Posterior cingulate gyrus (tissue), 11 donors: ENCODE measurements at places on chromosomes 4 and X.

- DNase-seq, result no peak
Observed at GRCh38 chrX:85243155-85243554, 424 bp downstream of the SATL1 start.

DNA sequence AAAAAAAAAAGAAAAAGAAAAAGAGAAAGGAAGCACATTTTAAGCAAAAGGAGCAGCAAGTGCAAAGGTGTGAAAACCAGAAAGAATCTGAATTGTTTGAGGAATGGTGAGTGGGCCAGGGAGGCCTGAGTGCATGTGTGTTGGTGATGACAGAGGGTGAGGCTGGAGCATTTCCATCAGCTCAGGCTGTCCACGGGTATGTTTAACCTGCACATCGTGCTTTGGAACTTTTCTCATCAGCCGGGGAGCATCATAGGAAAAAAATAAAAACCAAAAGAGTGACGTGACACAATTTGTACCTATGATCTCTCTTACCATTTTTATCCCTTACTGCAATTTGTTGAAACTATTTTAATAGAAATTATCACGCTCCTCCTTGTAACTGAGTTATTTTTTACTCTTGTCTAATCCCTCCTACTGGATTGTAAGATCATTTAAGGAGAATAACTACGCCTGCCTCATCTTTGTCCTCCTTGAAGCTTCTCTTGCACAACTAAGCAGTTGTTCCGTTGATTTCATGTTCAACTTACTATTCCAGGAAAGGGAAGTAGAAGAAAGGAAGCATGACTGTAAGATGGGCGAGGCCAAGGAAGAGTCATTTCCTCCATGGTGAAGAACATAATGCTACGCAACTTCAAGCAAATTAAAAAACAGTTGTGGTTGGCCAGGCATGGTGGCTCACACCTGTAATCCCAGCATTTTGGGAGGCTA is 7.0 kb downstream of the PALLD start:
- no peak for DNase-seq

GRCh38 chrX:37921758-37922157 is 74.4 kb upstream of the DYNLT3 start:
- no peak for DNase-seq

GRCh38 chr4:38235354-38235753 is 275.2 kb downstream of the PTTG2 start:
- no peak for DNase-seq

DNA sequence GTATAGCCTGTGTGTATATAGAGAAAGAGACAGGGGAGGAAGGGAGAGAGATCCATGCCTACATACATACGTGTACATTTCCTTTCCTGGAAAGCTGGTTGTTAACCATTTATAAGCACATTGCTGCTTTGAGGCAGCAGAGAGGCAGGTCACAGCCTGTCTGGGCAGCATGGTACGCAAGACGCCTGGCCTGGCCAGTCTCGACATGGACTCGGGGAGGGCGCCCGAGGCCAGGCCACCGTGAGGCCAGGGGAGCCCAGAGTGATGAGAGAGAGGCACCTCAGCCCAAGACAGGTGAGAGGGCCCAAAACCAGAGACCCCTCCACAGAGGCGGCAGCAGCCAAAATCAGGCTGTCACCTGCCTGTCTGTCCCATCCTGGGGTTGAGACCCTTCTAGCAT is 3.9 kb downstream of the TREX2 start:
- no peak for DNase-seq

DNA sequence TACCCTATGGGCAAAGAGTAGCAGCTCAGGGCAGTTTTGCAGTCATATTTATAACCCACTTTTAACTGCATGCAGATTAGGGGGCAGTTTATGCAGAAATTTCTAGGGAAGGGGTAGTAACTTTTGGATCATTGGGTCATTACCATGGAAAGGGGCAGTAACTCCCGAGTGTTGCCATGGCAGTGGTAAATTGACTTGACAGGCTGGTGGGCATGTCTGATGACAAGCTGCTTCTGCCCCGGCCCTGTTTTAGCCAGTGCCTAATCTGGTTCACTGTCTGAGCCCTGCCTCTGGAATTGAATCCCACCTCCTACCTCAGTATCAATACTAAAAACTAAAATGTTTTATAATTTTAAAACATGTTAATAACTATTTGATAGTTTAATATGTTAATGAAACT is 362.1 kb upstream of the ATOH1 start:
- DNase-seq, result no peak

DNA sequence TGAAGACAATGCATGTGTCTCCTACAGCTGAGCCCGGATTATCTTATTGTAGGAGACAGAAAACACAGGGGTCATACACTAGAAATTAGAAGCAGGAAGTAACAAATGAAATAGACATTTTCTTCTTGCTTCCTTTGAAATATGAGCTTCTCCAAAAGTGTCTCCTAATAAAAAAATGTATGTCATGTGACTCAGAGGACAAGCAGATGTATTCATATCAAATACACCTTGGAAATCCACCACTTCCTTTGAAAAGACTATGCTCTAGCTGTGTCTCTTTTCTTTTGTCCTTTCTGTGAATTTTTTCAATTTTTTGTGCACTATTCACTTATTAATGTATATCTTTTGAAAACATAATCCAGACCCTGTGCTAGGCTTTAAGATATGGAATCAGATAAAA is 1906.2 kb downstream of the C4orf33 start:
- no peak for DNase-seq

DNA sequence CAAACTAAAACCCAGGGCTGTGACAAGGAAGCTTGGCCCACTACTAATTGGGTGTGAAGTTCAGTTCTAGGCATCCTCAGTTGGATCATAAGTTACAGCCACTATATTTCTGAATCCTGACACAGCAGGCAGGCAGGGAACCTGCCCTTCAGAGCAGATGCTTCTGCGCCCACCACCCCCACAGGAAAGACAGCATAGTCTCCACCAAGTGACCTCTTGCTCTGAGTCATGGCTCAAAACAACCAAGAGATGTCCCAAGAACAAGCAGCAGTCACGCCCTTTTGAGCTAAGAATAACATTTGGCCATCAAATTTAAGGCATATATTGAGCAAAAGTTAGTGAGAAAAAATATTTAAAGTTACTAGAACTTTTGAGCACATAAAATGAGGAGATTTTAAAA is 170.7 kb upstream of the SMARCAD1 start:
- DNase-seq, result no peak
